ENCODE measurements at places on chromosomes 5 and 9. TPM values are rescaled to one million over a fixed set of nuclear protein-coding genes. Genes with fewer than 3 reads are reported as not detected.

MUSK gene
- total RNA-seq, result under 0.01 TPM

BARHL1 gene
- total RNA-seq, result not detected

ESM1 gene
- 214 TPM for total RNA-seq

CCNI2 gene
- not detected for total RNA-seq

MYO10 gene
- total RNA-seq, result 70.2 TPM

STKLD1 gene
- 0.47 TPM for total RNA-seq

WNK2 gene
- total RNA-seq, result not detected

ENTREP1 gene
- total RNA-seq, result 1.3 TPM

DCTN4 gene
- total RNA-seq, result 29.9 TPM

TEX48 gene
- not detected for total RNA-seq

SAPCD2 gene
- total RNA-seq, result 5.5 TPM

CAMK2A gene
- not detected for total RNA-seq

TRIM36 gene
- total RNA-seq, result 0.36 TPM

LCN6 gene
- not detected for total RNA-seq

FSTL4 gene
- total RNA-seq, result not detected

CNTFR gene
- not detected for total RNA-seq

PRR16 gene
- total RNA-seq, result 1.6 TPM

FOXD4L5 gene
- total RNA-seq, result 0.09 TPM

SMIM3 gene
- total RNA-seq, result 2.7 TPM

HTR1A gene
- total RNA-seq, result not detected

MOB3B gene
- total RNA-seq, result under 0.01 TPM

PCDHGA6 gene
- 2.2 TPM for total RNA-seq

PCDHB7 gene
- total RNA-seq, result 0.45 TPM

LCN2 gene
- total RNA-seq, result not detected

ZBTB6 gene
- 11.9 TPM for total RNA-seq

ZDHHC21 gene
- 21.5 TPM for total RNA-seq

NUTM2G gene
- not detected for total RNA-seq

FAXDC2 gene
- 3.0 TPM for total RNA-seq

TEX53 gene
- total RNA-seq, result not detected

RLN2 gene
- 0.28 TPM for total RNA-seq

EIF4E1B gene
- not detected for total RNA-seq

GRIN1 gene
- total RNA-seq, result 0.09 TPM

TMEM174 gene
- not detected for total RNA-seq

EMB gene
- total RNA-seq, result 0.18 TPM

NDUFB6 gene
- total RNA-seq, result 75.8 TPM

NUTM2F gene
- not detected for total RNA-seq

HAVCR2 gene
- not detected for total RNA-seq

FGF10 gene
- not detected for total RNA-seq

SEMA4D gene
- 3.4 TPM for total RNA-seq

SLC46A2 gene
- total RNA-seq, result not detected

C5orf34 gene
- total RNA-seq, result 3.1 TPM

GPRIN1 gene
- total RNA-seq, result 3.1 TPM

PCDHB9 gene
- total RNA-seq, result 0.28 TPM

GRHPR gene
- total RNA-seq, result 113 TPM

CERCAM gene
- total RNA-seq, result 48.1 TPM

MAST4 gene
- total RNA-seq, result 41.4 TPM

UBTD2 gene
- total RNA-seq, result 23.5 TPM

PDCD1LG2 gene
- 11.7 TPM for total RNA-seq

Measured in endothelial cell of coronary artery (primary cell).